ENCODE measurements at places on chromosomes 2 and 18. TPM values are rescaled to one million over a fixed set of nuclear protein-coding genes. Genes with fewer than 3 reads are reported as not detected.

NUP35 gene
- 36.1 TPM for total RNA-seq

ZC3H6 gene
- total RNA-seq = 1.9 TPM

TRMT61B gene
- 20.0 TPM for total RNA-seq

KCNF1 gene
- total RNA-seq = 0.29 TPM

HIBCH gene
- 34.4 TPM for total RNA-seq

DNA sequence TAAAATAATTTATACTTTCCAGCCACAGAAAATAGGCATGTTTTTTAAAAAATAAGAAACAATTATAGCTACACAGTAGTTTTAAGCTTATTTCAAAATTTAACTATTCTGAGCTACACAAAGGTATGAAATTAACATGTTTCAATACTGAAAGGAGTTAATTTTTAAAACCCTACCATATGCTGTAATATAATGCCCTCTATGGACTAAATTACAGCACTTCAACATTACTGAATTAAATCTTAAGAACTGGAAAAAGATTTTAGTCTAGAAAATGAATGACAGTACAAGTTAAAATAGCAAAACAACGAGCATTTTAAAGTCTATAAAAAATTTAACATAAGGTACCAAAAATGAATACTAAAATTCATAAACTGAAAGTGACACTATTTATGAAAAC lies 36.3 kb downstream of the RTN4 start:
- no peak overlapping the region for H3K4me3 ChIP-seq
- H3K4me1 ChIP-seq = peaks cover 66% of the 10 kb centered on the region
- no peak overlapping the region for H3K27ac ChIP-seq
- H3K36me3 ChIP-seq = no peaks in the 10 kb centered on the region

DNA sequence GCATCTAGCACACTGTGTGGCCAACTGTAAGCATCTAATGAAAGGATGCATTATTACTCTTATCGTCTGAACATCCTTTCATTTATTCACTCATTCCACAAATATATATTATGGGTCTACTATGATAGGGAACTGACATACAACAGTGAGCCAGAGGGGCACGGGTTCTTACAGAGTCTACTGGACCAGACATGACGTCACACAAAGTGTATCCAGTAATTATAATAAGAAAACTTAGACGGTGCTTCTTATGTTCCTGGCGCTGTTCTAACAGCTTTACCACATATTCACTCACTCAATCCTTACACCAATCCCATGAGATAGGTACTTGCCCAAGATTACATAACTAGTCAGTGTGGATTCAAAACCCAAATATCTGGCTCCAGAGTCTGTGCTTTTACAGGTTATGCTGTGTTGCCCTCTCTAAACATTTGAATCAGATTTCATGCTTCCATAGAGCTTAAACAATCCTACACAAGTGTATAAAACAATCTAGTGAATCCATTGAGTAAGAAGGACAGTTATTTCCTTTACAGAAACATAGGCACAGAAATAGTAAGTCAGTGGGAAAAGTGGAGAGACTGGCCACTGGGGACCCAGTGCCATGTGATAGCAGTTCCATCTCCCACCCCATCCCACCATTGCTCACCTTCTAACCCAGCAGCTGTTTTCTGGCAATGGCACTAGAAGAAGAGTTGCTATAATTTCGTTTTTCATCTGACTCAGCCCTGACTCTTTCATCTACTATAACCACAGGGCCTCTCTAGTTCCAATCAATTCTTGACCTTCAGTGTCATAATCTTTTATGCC lies 24.2 kb upstream of the ARL5A start:
- no peaks in the 10 kb centered on the region for H3K27me3 ChIP-seq
- no peak overlapping the region for H3K27ac ChIP-seq
- no peak for DNase-seq
- H3K4me1 ChIP-seq = no peaks in the 10 kb centered on the region

- H3K4me3 ChIP-seq = no peak overlapping the region
- no peaks in the 10 kb centered on the region for H3K27me3 ChIP-seq
- no peaks in the 10 kb centered on the region for H3K4me1 ChIP-seq
- no peak for DNase-seq
- H3K36me3 ChIP-seq = no peaks in the 10 kb centered on the region
- H3K27ac ChIP-seq = no peak overlapping the region
Measured at GRCh38 chr18:67318651-67319050, 197.9 kb downstream of the DSEL start.

DNA sequence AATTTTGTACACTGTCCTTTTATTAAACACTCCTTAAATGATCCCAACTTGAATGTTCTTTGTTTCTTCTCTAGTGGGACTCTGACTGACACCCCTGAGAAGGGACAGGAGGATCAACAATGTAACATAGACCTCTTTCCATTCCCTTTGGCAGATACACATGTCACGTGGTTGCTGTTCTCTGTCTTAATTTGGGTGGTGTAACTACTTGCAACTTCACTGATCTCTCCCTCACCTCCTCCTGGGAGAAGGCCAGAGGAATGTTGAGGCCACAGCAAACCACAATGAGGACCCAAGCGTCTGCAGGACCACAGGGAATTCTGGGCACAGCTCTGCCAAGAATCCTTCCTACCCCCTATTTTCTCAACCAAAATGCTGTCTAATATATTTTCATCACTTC lies 205.6 kb downstream of the RTP5 start:
- H3K27me3 ChIP-seq = no peaks in the 10 kb centered on the region
- no peak overlapping the region for H3K4me3 ChIP-seq
- H3K27ac ChIP-seq = no peak overlapping the region
- DNase-seq = no peak
- no peaks in the 10 kb centered on the region for H3K36me3 ChIP-seq

DNA sequence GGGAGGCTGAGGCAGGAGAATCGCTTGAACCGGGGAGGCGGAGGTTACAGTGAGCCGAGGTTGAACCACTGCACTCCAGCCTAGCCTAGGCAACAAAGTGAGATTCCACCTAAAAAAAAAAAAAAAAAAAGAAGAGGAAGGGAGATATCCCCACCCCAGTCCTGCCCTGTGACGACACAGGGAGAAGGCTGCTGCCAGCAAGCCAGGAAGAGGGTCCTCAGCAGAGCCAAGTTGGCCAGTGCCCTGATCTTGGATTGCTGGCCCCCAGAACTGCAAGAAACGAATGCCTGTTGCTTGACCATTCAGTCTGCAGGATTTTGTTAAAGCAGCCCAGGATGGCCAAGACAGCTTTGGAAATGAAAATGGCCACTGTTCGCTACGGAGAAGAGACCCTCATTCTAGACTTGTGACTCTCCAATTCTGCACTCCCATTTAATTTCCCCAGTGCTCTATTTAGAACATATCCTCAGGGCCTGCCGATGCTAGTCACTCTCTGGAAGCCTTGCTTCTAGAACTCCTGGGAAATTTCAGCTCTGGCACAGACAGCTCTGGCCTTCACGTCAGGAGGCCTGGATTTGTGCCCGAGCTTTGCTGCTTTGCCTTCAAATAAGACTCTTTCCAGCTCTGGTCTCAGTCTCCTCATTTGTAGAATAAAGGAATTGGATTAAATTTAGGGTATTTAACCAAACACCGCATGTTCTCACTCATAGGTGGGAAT lies 15.7 kb upstream of the AMMECR1L start:
- no peak overlapping the region for H3K27ac ChIP-seq
- H3K27me3 ChIP-seq = no peaks in the 10 kb centered on the region
- no peak for DNase-seq
- no peaks in the 10 kb centered on the region for H3K36me3 ChIP-seq
- no peaks in the 10 kb centered on the region for H3K4me1 ChIP-seq

- DNase-seq = no peak
- H3K4me1 ChIP-seq = no peaks in the 10 kb centered on the region
- no peak overlapping the region for H3K4me3 ChIP-seq
- peaks cover 6% of the 10 kb centered on the region for H3K36me3 ChIP-seq
Measured at GRCh38 chr2:162037028-162037795, 36.8 kb downstream of the DPP4 start.

DNA sequence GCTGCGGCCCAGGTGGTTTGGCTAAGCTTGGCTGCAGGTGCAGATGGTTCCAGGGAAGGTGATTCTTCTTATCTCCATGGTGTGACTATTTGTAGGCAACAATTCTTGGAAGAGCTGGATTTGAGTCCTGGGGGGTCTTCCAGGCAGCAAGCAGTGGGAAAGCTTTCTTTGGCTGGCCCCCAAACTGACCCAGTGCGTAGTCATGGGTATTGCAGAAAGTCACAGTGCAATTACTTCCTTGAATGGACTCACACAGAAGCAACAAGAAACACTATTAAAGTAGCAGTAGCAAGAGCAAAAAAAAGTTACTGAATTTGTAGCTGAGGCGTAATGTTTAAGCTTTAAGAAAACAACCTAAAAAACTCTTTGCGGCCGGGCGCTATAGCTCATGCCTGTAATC lies 293.6 kb upstream of the ATP5MC3 start:
- no peaks in the 10 kb centered on the region for H3K4me1 ChIP-seq
- no peak overlapping the region for H3K27ac ChIP-seq
- no peak overlapping the region for H3K4me3 ChIP-seq
- H3K36me3 ChIP-seq = no peaks in the 10 kb centered on the region
